Left lung (tissue), 14 donors: ENCODE measurements at places on chromosomes 2 and 18. TPM values are rescaled to one million over a fixed set of nuclear protein-coding genes. Genes with fewer than 3 reads are reported as not detected.

GRCh38 chr2:179824961-179825360 lies 36.5 kb downstream of the ZNF385B start:
- no peak for DNase-seq

- DNase-seq: no peak
These were observed 163.5 kb downstream of the GLI2 start for GRCh38 chr2:120898961-120899750.

- DNase-seq: no peak
These were observed 1.2 kb downstream of the RAPH1 start for GRCh38 chr2:203533676-203534591.

C1QL2 gene
- total RNA-seq: not detected

GRCh38 chr2:154207288-154208047 lies 335.7 kb downstream of the GALNT13 start:
- no peak for DNase-seq

- no peak for DNase-seq
These were observed 81.3 kb downstream of the VWC2L start for GRCh38 chr2:214492152-214492551.

DNA sequence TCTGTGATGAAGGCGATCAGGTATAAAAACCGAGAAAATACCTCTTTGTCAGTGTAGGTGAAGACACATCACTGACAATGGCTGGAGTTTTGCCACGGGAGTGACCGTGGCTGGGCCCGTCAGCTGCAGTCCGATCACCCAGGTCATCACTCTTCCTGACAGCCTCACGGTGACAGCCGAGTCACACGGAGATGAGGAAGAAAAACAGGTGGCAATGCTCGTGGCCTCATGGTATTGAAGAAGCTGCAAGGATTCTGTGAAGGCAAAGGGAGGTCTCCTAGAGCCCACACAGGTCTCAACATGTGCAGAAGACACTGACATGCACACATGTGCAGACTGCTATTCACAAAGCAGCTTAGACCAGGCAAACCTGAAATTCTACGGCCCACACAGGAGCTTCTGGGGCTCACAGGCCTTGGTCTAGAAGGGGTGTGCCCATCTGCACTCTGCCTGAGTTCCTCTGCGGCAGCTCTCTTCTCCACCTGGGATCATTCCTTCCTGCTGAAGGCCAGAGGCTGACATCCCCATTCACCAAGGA lies 7.4 kb downstream of the COPS9 start:
- DNase-seq: no peak

ALPG gene
- total RNA-seq: 0.16 TPM

GRCh38 chr18:70021498-70021897 lies 73.8 kb upstream of the CD226 start:
- no peak for DNase-seq

GRCh38 chr2:239307921-239308613 lies 92.8 kb downstream of the HDAC4 start:
- no peak for DNase-seq

DNA sequence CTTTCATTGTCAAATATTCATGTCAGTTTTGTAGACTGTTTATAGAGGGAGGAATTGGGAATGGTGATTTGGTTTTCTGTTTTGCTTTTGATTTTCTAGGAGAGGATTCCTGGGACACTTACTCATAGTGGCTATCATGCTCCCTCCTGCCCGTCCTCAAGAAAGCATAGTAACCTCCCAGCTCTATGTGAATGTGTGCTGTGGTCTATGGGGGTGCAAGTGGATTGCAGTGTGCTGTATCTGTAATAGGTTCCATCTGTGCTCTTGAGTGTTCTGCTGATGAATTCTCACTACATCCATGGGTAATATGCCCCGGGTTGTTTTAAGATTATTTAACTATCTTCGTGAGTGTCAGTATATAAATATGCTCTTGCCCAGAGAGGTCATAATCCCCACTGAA lies 811.3 kb downstream of the CNTNAP5 start:
- DNase-seq: peak; percentile 27

PIEZO2 gene
- 77.7 TPM for total RNA-seq

- DNase-seq: no peak
These were observed 70.5 kb downstream of the CACNB4 start for GRCh38 chr2:152028182-152028862.

GRCh38 chr2:172420216-172420615 lies 7.2 kb upstream of the ITGA6 start:
- DNase-seq: no peak

GRCh38 chr2:105744909-105745853 lies at the start of gene NCK2:
Gene NCK2, plus strand, starts transcription at chr2:105744912. Its CDS starts 110,152 bp downstream, at chr2:105855064.
- peak; percentile 41 for DNase-seq

DNA sequence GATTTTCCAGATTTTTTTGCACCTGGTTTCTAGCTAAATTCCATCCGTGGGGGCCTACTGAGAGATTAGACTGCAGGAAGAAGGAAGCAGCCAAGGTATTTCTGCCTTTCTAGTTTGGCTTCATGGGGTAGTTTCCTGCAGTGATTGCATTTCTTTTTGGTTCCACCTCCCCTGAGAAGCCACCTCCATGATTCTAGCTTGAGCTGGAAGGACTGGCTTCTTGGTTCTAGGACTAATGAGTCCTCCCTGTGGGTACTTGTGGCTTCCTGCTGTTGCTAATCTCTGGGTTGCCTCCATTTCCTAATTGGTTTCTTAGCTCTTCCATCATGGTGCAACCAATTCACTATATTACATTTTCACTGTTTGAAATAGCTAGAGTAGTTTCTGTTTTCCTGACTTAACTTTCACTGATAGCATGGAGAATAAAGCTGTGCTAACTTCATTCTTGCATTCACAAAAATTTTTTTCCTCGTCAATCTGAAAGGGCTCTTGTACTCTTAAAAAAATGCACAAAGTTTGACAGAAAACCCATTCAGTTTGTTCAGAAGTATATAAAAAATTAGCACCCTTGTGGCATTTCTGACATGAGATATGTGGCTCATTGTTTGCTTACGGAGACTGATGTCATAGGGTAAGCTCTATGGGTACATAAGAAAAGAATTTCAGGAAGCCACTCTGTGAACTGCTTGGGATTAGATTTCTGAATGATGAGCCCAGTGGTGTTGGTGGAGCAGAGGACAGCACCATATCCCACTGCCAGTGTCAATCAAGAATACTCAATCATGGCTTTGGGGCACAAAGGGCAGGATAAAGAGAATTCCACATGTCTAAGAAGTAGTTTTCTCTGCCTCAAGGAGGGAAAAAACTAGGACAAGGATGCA lies 242.8 kb upstream of the RBMS1 start:
- no peak for DNase-seq

DNA sequence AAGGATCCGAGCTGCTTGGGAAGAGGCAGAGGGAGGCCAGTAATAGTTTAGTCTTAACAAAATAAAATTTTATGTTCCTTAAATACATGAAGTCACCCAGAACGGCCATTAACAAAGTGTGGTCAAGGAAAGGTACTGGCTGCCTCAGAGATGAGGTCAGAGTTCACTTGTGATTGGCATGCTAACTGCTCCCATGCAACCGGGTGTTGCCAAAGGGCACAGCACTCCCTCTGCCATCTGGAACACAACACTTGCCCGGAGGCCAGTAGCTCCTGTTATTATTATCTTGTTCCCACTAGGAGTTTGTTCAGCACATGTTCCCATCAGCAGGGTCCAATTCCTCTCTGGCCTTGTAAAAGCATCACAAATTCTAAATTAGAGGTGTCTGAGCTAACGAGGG lies 207.0 kb downstream of the CYP26B1 start:
- no peak for DNase-seq

DNA sequence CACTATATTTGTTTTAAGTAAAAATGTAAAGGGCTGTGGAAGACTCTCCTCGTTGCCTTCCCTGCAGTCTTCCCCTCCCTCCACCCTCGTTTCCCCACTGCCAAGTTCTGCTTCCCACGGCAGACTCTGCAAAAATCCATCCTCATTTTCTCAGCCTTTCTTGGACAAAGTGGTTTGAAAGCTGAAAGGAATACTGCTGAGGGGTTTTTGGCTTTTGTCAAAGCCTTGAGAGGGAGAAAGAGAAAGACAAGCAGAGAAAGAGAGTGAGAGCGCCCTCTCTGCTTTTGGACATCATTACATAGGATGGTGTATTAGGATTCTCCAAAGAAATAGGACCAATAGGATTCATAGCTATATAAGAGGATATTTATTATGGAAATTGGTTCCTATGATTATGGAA lies 455.9 kb upstream of the SOX11 start:
- DNase-seq: no peak

DNA sequence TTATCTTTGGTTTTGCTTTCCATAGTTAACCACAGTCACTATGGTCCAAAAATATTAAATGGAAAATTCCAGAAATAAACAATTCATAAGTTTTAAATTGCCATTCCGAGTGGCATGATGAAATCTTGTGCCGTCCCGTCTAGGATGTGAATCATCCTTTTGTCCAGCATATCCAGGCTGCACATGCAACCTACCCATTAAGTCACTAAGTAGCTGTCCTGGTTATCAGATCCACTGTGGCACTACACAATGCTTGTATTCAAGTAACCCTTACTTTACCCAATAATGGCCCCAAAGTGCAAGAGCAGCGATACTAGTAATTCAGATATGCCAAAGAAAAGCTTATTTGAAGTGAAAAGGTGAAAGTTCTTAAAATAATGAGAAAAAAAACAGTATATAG lies 10.7 kb downstream of the USP34 start:
- DNase-seq: no peak

- no peak for DNase-seq
These were observed 70.0 kb downstream of the PXDN start for GRCh38 chr2:1674276-1674675.

DNA sequence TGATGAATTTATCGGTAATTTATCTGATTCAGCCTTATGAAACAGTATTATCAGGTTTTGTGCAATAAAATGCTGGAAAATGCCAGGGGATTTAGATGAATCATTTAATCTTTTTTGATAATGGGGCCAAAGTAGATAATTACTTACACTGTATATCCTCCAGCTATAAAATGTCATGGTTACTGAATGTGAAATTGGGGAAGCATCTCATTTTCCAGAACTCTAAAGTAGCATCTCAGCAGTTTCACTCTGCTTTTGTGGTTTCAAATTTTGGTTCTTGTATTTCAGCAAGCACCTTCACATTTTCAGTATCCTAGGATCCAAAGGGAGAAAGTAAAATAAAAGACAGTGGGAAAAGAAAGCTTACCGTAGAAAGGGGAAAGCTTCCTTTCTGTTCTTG lies 12.8 kb downstream of the ANKRD62 start:
- DNase-seq: no peak

DNA sequence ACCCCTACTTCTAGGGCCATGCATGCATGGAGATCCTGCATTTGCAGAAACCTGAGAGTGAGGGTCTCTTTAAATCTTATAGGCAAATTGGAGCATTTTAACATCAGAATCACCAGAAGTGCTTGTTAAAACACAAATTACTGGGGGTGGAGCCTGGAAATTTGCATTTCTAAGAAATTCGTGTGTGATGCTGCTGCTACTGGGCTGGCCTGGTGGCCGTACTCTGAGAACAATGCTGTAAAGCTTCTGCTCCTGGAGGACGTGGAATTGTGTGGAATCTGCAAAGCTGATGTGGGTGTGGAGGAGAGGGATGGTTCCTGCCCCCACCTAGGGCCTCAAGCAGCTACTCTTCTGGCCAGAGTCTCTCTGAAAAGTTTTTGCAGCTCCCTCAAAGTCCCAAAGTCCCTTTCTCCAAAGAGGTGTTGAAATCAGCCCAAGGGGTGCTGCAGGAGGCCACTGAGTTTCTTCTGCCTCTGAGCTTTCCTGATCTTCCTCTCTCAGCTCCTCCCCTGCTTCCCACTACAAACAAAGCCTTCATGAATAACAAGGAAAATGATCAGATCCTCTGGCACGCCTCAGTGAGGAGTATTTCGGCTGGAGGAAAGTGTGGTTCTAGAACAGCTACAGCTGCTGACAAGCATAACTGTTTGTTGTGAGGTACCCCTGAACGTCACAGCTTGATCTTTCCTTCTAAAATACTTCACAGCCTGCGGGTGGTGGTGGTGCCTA lies 508.3 kb downstream of the CNTNAP5 start:
- DNase-seq: no peak

BCL11A gene
- 7.3 TPM for total RNA-seq

OBSL1 gene
- total RNA-seq: 43.4 TPM

GRCh38 chr2:222859786-222860612 lies 837 bp upstream of the ACSL3 start:
- DNase-seq: peak; percentile 57

ADNP2 gene
- total RNA-seq: 14.4 TPM

DNA sequence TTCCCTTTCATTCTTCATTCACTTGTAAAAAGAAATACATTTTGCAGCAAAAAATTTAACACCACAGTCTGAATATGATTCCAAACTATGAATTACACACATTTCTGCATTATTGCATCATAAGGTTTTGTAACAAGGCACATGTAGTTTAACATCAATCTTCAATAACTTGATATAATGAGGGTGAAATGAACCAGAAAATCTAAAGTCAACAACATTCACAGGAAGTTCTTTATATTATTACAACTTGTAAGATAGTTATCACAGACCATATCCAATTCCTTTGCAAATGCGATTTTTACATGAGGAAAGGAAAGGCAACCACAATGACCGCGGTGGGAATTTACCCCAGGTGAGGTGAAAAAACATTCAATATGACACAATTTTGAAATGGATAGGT lies 213.3 kb downstream of the NAPG start:
- no peak for DNase-seq

- no peak for DNase-seq
These were observed 21.7 kb upstream of the EFHD1 start for GRCh38 chr2:232611559-232612218.

DNA sequence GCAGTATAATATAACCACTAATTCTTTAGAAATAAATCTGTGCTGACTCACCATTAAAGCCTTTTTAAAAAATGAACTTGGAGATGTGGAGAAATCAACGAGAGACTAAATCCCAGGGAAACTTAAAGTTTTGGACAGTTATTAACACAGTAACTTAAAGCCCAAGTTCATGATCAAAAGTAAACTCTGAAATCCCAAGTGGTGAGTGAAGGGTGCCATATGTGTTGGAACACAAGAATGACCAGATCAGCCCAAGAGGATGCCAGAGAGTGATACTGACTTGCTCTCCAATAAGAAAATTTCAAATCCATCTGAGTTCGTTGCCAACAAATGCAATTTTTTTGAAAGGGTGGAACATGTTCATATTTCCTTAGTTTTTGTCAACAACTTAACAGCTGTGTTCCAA lies 838.1 kb upstream of the ACVR2A start:
- no peak for DNase-seq

GRCh38 chr2:148874868-148875341 lies at the start of gene KIF5C:
Gene KIF5C, plus strand, starts transcription at chr2:148875227. Its CDS starts 391 bp downstream, at chr2:148875618.
- DNase-seq: peak; percentile 89

- DNase-seq: no peak
These were observed 167.4 kb downstream of the PTGR3 start for GRCh38 chr18:75041586-75041985.

DNA sequence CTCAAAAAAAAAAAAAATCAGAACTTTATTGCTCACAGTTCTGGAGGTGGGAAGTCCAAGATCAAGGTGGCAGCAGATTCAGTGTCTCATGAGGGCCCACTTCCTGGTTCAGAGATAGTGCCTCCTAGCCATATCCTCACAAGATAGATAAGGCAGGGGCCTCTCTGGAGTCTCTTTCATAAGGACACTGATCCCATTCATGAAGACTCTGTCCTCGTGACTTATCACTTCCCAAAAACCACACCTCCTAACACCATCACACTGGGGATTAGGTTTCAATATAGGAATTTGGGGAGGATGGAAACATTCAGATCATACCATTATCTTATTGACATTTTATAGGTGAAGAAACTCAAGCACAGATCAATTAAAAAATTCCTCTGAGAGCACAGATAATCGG lies 61.1 kb downstream of the PDCL3 start:
- no peak for DNase-seq

DYTN gene
- not detected for total RNA-seq
